ENCODE measurements at places on chromosomes 4 and X.

GRCh38 chr4:105236916-105237311 is 90.2 kb downstream of the TET2 start:
- no peaks in the 10 kb centered on the region for H3K27me3 ChIP-seq
- peaks cover 6% of the 10 kb centered on the region for H3K4me1 ChIP-seq
- H3K4me3 ChIP-seq = no peak overlapping the region
- peaks cover 22% of the 10 kb centered on the region for H3K36me3 ChIP-seq

DNA sequence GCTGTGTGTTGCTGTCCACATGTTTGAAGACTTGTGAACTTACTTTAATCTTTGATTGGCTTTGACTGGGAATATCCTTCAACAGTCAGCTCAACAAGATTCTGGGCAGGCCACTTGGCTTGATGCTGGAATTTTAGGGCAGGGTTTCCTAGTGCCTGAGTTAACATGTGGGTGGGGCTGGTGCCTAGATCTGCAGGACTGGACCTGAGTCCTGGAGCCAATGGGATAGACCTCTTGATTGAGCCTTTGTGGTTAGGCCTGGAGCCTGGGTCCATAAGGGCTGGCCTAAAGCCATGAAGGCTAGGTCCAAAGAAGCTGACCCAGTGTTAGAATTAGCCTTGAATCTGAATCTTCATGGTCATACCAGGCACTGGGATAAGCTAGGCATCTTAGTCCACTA is 757.1 kb upstream of the ADGRL3 start:
- H3K4me1 ChIP-seq = no peaks in the 10 kb centered on the region
- no peaks in the 10 kb centered on the region for H3K27me3 ChIP-seq
- H3K36me3 ChIP-seq = no peaks in the 10 kb centered on the region
- no peak for DNase-seq
- no peak overlapping the region for H3K27ac ChIP-seq

DNA sequence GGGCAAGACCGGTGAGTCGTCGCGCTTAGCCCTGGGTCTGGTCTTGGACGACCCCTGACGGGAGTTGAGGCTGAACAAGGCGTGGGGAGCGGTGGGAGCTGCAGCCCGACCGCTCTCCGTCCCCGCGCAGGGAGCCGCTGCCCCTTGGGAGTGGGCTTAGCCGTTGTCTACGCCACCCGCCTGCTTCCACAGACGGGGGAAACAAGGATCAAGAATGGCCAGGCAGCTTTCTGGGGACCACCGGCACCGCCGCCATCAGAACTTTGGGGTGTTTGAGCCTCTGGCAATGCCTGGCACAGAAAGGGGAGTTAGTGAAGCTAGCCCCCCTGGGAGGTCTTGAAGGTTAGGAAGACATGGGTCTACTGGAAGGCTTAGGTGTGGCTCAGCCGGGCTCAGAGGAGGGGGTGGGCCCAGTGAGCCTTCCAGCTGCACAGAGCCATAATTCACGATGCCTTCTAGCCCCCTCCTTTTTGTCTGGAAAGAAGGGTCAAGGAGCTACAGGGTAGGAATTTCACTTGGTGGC is 583 bp downstream of the RASL11B start:
- peak overlapping the region; percentile 63 for H3K4me3 ChIP-seq
- H3K27ac ChIP-seq = no peak overlapping the region
- H3K4me1 ChIP-seq = peaks cover 4% of the 10 kb centered on the region
- no peaks in the 10 kb centered on the region for H3K36me3 ChIP-seq
- DNase-seq = no peak
- no peaks in the 10 kb centered on the region for H3K27me3 ChIP-seq

DNA sequence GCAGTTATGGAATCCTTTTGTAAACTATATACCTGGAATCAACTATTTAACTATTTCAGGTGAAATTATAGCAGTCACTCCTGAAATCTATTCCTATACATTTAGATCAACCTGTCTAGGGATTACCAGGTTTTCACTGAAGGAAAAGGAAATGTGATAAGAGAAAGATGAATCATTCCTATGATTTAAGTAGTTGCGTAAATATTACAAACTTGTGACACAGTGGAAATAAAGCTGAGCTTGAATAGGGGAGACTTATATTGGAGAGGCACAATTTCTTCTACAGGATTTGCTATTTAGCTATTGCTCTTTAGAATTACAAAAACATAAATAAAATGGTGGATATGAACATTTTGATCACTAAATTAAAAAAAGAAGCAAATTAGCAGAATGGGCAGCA is 284.1 kb upstream of the EPHA5 start:
- H3K27me3 ChIP-seq = no peaks in the 10 kb centered on the region
- H3K4me3 ChIP-seq = no peak overlapping the region
- DNase-seq = no peak
- H3K27ac ChIP-seq = no peak overlapping the region

- DNase-seq = no peak
- no peak overlapping the region for H3K27ac ChIP-seq
- H3K27me3 ChIP-seq = no peaks in the 10 kb centered on the region
- no peaks in the 10 kb centered on the region for H3K4me1 ChIP-seq
- H3K4me3 ChIP-seq = no peak overlapping the region
Measured at GRCh38 chr4:145299380-145300076, 119.1 kb upstream of the OTUD4 start.

- H3K4me3 ChIP-seq = no peak overlapping the region
- no peaks in the 10 kb centered on the region for H3K4me1 ChIP-seq
- H3K27ac ChIP-seq = no peak overlapping the region
- DNase-seq = no peak
- H3K27me3 ChIP-seq = no peaks in the 10 kb centered on the region
Measured at GRCh38 chr4:14364953-14365536, 637.2 kb upstream of the CPEB2 start.

DNA sequence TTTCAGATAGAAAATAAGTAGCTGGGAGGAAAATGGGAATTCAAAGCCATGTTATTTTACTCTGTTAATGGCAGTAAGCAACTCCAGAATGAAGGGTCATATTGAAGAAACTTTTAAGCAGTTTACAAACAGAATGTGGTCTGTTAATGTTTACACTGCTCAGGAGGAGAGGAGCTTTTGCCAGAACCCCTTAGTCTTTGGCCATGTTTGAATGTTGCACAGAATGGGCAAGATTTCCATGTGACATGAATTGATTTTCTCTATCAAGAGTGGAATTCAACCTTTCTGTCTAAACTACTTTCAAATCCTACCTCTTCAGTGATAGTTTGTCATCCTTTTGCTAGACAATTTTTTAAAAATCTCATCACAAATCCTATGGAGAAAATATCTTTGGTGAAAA is 115.8 kb upstream of the DGKK start:
- DNase-seq = no peak
- no peak overlapping the region for H3K4me3 ChIP-seq
- no peak overlapping the region for H3K27ac ChIP-seq
- H3K4me1 ChIP-seq = no peaks in the 10 kb centered on the region
- no peaks in the 10 kb centered on the region for H3K27me3 ChIP-seq
- no peaks in the 10 kb centered on the region for H3K36me3 ChIP-seq

DNA sequence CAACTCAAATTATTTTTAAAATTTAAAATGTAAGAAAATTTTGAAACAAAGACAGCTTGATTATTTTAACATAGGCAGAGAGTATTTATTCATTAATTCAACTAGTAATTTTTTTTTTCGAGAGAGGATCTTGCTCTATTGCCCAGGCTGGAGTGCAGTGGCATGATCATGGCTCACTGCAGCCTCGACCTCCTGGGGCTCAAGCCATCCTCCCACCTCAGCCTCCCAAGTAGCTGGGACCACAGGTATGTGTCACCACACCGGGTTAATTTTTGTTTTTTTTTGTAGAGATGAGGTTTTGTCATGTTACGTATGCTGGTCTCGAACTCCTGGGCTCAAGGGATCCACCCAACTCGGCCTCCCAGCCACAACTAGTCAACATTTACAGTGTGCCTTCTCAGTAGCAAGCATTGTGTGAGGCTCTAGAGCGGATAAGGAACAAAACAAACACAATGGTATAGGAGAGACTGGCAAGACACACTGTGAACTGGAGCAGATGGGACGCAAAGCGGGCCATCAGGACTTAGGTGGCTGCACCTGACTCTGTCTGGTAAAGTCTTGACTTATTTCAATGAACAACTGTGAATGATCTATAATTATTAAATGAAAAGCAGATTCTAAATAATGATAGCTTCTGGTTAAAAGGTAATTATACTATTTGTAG is 21.6 kb downstream of the SETD7 start:
- peak overlapping the region; percentile 74 for H3K27ac ChIP-seq
- no peak for DNase-seq
- no peaks in the 10 kb centered on the region for H3K27me3 ChIP-seq
- no peak overlapping the region for H3K4me3 ChIP-seq
- no peaks in the 10 kb centered on the region for H3K36me3 ChIP-seq
- peaks cover 47% of the 10 kb centered on the region for H3K4me1 ChIP-seq

DNA sequence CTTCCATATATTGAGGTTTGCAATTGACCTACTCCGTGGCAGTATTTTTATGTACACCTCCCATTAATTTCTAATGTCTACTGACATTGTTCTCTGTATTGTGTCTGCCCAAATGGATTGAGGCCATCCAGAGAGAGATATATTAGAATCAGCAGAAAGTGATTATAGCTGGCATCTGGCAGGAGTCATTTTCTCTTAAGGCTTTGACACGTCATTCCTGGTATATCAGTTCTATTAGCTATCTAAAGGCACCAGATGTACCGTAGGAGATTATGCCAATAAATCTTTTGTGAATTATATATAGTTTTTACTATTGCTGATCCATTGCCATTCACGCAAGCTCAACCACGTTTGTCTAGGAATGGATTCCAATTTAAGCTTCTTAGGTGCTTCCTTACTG is 1026.4 kb upstream of the IGFBP7 start:
- no peaks in the 10 kb centered on the region for H3K4me1 ChIP-seq
- no peak overlapping the region for H3K4me3 ChIP-seq
- no peak for DNase-seq
- no peaks in the 10 kb centered on the region for H3K27me3 ChIP-seq
- H3K36me3 ChIP-seq = no peaks in the 10 kb centered on the region

DNA sequence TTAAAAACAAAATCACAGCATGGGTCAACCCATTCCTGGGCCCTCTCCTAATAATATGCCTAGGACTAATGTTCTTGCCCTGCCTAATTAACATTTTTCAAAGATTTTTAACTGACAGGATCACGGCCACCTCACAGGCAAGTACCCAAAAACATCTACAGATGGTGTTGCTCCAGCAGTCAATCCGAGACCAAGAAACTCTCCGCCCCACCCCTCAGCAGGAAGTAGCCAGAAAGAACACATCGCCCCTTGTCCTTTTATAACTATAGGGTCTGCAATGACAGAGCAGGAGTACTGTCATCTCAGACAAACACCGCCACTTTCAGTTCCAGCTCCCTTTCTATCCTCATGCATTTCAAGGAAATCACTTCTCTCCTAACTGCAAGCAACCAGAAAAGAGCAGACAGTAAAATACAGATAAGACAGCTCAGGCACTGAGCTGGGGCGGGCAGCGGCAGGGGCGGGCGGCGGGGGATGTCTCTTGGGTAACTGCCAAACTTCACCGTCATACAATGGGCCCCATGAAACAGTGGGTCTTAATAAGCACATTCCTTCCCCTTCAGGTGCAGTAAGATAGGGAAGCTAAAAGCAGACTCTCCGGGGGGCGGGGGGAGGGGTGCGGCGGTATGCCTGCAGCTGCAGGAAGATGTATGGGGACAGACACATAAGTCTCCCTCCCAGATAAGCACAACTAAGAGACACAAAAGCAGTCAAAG is 67.4 kb downstream of the ZNF182 start:
- H3K27me3 ChIP-seq = no peaks in the 10 kb centered on the region
- no peak overlapping the region for H3K27ac ChIP-seq
- no peaks in the 10 kb centered on the region for H3K4me1 ChIP-seq

DNA sequence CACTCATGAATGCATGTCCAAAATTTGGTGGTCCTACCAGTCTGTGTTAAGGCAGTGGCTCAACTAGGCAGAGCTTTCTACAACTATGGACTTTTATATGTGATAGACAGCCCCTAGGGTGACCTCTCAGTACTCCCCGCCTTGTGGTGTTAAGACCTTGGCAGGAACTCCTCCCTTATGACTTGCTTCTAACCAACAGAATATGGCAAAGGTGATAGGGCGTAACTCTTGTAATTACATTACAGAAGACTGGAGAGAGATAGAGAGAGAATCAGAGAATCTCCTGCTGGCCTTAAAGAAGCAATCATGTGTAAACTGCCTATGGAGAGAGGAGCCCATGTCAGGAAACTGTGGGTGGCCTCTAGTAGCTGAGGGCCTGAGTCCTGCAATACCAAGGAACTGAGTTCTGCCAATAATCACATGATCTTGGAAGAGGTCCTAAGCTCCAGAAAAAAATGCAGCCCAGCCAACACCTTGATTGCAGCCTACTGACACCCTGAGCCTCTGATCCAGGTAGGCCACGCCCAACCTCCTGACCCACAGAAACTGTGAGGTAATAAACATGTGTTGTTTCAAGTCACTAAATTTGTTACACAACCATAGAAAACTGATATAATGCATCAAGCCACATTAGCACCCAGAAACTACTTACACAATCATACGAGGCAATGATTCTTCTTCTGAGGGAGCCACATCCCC is 68.9 kb downstream of the INPP4B start:
- no peaks in the 10 kb centered on the region for H3K4me1 ChIP-seq
- H3K36me3 ChIP-seq = no peaks in the 10 kb centered on the region
- no peak overlapping the region for H3K4me3 ChIP-seq
- H3K27me3 ChIP-seq = no peaks in the 10 kb centered on the region

- H3K36me3 ChIP-seq = no peaks in the 10 kb centered on the region
- no peaks in the 10 kb centered on the region for H3K27me3 ChIP-seq
- DNase-seq = no peak
- no peak overlapping the region for H3K4me3 ChIP-seq
Measured at GRCh38 chr4:168830777-168831512, 179.1 kb downstream of the CBR4 start.

GRCh38 chr4:51884606-51885005 is 41.7 kb downstream of the DCUN1D4 start:
- H3K27ac ChIP-seq = no peak overlapping the region
- no peak for DNase-seq
- no peaks in the 10 kb centered on the region for H3K4me1 ChIP-seq
- H3K4me3 ChIP-seq = no peak overlapping the region
